ENCODE measurements at places on chromosomes 13 and 19. TPM values are rescaled to one million over a fixed set of nuclear protein-coding genes. Genes with fewer than 3 reads are reported as not detected.

Gene CD33
- total RNA-seq: 0.22 TPM

Gene KLK7
- 17.9 TPM for total RNA-seq

Gene IL11
- 0.95 TPM for total RNA-seq

Gene FLT3
- not detected for total RNA-seq

Gene CEACAM8
- not detected for total RNA-seq

Gene FAAP24
- total RNA-seq: 7.2 TPM

Gene NOVA2
- not detected for total RNA-seq

Gene SERPINE3
- total RNA-seq: not detected

Gene ANKLE1
- 0.46 TPM for total RNA-seq

Gene IGLON5
- not detected for total RNA-seq

Gene ZNF737
- total RNA-seq: not detected

Gene RDH8
- total RNA-seq: not detected

Gene PAF1
- total RNA-seq: 62.0 TPM

Gene NTF4
- not detected for total RNA-seq

Gene OR7A5
- not detected for total RNA-seq

Gene CYP2F1
- total RNA-seq: not detected

Gene SBNO2
- 15.6 TPM for total RNA-seq

Gene CEACAM21
- not detected for total RNA-seq

Gene CEACAM7
- total RNA-seq: not detected

Gene KLF1
- not detected for total RNA-seq

Gene SLC25A30
- 4.2 TPM for total RNA-seq

Gene PSG11
- total RNA-seq: not detected

Gene ZNF382
- 5.4 TPM for total RNA-seq

Gene SPACA4
- not detected for total RNA-seq

Gene CLEC17A
- not detected for total RNA-seq

All from MG63 (cell line).